ENCODE measurements at places on chromosomes 2 and 18.

DNA sequence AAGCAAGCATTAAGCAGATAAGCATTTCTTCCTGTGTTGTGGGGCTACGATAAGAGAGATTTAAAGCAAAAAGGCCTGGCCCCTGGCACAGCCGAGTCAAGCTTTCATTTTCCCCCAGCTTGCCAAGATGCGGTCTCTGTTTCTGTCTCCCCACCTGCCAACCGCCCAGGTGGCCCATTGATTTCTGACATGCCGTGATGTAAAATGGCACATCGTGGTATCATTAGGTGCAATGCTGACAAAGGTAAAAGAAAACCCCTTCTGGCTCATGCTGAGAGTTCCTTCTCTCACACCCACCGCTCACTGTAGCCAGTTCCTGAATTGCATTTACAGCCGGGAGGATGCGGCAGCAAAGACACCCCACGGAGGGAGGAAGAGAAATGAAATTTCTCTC is 62.8 kb downstream of the BOD1L2 start:
- no peak for DNase-seq

- no peak for DNase-seq
Measured at GRCh38 chr2:39512941-39513340, 75.9 kb upstream of the MAP4K3 start.

GRCh38 chr2:46002507-46002883 is 294.7 kb upstream of the EPAS1 start:
- DNase-seq, result no peak

GRCh38 chr2:105411720-105412407 is 13.0 kb upstream of the FHL2 start:
- no peak for DNase-seq

GRCh38 chr2:186721956-186722355 is 28.1 kb downstream of the FAM171B start:
- no peak for DNase-seq

DNA sequence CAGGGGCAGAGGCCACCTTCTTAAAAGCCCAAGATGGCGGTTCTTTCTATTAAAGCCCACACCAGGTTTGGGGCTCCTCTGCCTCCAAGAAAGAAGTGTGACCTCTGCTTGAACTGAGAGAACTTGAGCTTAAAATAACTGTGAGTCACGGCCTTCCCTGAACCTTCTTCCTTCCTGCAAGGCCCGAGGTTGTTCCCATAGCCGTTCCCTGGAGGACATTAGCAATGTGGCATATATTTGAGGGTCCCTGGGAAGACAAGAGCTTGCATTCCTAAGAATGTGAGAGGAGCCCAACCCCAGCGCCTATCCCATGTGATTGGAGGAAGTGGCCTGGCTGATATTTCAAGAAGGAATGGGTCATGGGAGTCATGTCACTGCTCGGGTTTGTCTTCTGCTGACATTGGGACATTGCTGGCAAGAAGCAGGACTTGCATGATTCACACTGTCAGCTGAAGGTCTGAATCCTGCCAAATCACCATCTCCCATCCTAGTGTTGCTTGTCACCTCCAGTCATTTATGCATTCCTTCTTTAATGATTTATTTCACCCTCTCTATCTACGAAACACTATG is 168.1 kb downstream of the TRIB2 start:
- peak; percentile 91 for DNase-seq

- DNase-seq, result no peak
Measured at GRCh38 chr18:50842846-50843245, 23.0 kb upstream of the MRO start.

DNA sequence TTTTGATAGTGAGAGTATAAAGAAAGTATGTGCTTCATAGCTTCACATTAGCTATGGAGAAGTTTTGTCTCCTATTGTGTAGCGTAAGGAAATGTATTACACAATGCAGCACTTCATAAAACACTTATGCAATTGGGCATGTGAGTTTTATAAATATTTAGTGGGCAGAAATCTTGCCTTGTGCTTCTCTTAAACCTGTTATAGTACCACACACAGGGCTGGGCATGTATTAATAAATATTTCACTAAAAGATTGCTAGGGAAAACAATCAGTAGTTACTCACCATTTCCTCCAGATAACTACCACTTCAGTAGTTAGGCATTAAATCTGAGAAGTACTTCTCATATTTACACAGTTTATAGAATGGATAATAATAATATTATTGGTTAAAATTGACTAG is 1080.8 kb upstream of the PIK3C3 start:
- peak; percentile 39 for DNase-seq

- no peak for DNase-seq
Measured at GRCh38 chr2:9102861-9103662, 99.6 kb upstream of the MBOAT2 start.

DNA sequence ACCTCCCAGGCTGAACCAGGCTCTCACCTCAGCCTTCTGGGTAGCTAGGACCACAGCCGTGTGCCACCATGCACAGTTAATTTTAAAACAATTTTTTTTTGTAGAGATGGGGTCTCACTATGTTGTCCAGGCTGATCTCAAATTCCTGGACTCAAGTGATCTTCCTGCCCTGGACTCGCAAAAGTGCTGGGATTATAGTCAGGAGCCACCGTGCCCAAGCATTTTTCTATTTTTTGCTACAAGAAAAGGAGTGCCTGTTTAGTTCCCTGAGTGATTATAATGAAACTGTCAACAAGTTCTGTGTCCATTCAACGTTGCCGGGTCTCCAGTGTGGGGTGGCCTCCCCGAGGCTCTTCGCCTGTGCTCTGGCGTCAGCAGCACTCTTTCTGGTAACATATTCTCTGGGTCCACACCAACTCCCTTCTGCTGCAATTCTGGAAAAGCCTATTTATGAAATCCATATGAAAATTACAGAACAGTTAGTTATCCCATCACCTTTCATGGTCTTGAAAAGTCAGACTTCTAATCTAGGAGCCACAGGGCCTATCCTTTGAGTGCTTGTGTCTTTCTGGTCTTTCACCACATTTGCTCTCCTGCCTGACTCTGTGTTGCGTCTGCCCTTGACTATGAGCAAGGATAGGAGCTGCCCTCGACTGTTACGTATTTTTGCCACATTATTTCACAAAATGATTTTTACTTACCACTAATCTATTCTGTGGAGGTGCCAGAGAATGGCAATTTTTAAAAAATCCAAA is 172.7 kb downstream of the SOCS6 start:
- DNase-seq, result no peak

GRCh38 chr18:13136904-13137669 is 81.5 kb upstream of the LDLRAD4 start:
- DNase-seq, result peak; percentile 14

DNA sequence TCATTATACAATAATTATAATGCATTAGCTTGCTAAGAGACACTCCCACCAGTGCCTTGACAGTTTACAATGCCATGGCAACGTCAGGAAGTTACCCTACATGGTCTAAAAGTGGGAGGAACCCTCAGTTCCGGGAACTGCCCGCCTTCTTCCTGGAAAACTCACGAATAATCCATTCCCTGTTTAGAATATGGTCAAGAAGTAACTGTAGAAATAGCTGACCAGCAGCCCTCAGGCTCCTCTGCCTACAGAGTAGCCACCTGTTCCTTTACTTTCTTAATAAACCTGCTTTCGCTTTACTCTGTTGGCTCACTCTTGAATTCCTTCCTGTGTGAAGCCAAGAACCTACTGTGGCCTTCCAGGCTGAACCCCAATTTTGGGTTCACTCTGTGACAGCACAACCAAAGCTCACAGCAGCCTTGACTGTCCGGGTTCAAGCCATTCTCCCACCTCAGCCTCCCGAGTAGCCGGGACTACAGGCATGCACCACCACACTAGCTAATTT is 20.0 kb upstream of the PTPN2 start:
- DNase-seq, result no peak

- DNase-seq, result no peak
Measured at GRCh38 chr2:239955989-239956817, 68.9 kb downstream of the NDUFA10 start.

DNA sequence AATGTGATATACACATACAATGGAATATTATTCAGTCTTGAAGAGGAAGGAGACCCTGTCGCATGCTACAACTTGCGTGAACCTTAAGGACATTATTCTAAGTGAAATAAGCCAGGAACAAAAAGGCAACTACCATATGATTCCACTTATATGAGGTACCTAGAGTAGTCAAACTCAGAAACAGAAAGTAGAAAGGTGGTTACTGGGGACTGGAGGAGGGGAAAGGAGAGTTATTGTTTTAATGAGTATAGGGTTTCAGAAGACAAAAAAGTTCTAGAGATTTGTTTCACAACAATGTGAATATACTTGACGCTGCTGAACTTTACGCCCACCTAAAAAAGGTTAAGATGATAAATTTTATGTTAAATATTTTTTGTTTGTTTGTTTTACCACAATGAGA is 47.0 kb downstream of the CXCR4 start:
- DNase-seq, result no peak

GRCh38 chr2:1054399-1054798 is 103.8 kb downstream of the SNTG2 start:
- DNase-seq, result no peak

- no peak for DNase-seq
Measured at GRCh38 chr2:114068438-114068837, 178.5 kb downstream of the ACTR3 start.

DNA sequence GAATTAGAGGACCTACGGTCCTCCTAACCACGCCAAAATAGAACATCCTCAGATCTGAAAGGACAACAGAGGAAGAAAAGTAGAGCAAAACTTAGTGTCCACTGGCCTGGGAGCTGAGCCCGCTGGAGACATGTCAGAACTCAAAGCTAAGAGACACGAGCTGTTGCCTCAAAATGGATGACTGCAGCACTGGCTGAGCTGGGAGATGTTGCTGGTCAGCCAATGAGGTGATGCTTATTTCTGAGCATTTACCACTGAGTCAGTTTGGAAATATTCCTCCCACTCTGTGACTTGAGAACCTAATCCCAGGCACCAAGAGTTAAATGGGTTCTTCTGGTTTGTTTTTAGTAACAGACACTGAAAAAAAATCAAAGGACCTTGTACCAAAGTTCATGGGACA is 32.6 kb downstream of the FBXO15 start:
- DNase-seq, result peak; percentile 50

GRCh38 chr18:47870605-47871004 is 59.9 kb downstream of the SMAD2 start:
- DNase-seq, result no peak

DNA sequence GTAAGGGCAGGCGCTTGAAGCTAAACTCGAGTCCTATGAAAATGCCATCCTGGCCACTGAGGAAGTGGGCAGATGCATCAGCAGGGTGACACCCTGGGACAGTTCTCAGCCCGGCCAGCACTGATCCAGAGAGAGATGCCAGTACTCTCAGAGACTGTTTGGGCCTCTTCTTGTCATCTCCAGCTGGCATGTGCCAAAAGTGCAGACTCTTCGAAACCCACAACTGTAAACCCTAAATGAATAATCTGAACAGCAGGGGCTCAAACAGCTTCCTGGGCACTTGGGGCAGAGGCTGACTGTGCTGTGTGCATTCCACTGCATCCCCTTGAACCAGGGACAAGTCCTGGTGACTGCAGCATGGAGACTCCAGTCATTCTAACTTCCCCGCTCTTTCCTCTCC is 204.2 kb upstream of the SMAD2 start:
- no peak for DNase-seq

DNA sequence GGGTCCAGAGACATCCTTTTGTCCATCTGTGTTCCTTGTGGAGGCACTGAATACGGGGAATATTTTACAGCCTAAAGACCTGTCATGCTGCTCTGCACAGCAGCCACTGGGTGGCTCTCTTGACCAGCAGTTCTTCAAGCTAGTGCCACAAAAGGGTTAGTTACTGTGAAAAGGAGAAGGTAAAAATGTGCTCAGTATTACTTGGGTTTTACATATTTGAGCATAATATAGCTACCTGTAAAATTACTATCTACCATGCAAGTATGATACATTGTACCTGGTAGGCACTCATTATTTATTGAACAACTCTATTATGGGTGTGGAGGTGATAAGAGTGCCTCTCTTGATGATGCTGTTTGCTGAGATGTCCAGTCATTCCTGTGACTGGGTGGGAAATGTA is 23.6 kb downstream of the FZD5 start:
- peak; percentile 64 for DNase-seq

DNA sequence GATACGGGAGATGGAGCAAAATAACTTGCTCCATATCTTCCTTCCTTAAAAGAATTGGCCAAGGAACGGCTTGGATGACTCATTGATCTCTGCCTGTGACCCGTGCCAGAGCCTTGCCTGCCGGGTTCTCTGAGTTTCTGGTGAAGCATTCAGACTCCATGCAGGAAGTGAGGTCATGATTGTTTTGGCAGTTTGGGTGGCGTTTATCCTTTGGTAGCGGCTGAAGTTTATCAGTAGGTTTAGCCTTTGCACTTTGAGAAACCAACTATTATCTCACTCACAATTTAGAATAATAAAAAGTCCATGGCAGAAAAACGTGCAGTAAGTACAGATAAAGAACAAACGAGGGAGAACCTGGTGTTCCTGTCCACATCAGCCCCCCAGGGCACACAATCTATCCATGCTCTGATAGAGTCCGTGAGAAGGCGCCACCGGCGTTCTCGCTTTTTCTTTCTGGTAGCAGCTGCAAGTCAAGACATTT is 15.0 kb upstream of the CTAGE1 start:
- DNase-seq, result peak; percentile 79

DNA sequence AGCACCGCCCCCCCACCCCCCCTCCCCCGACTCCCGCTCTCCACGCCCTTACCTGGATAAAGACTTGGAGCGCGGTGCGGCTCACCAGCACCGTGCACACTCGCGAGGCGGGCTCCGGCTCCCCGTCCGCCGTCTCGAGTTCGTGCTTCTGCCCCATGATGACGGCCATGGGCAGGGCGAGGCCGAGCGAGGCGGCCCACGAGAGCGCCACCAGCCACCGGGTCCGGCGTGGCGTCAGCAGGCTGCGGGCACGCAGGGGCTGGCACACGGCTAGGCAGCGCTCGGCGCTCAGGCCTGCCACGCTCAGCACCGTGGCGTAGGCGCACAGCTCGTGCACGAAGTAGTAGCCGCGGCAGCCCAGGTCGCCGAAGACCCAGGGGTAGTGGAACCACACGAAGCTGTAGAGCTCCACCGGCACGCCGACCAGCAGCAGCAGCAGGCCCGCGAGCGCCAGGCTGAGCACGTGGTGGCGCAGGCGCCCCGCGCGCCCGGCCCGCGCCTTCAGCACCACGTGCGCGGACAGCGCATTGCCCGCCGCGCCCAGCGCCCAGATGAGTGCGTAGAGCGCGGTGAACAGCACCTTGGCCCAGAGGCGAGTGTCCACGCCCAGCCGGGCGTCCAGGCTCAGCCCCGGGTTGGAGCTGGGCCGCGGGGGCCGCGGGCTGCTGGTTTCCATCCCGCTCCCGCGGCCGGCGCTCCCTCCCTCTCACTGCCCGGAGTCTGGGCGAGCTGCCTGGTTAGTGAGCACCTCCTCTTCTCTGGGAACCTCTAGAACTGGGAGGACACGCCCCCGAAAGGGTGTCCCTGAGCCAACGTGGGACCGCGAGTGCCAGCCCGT is at the start of gene NTSR2:
TSS of gene NTSR2 (minus strand) at position 742 of the 838 bp plus-strand sequence. CDS start at position 676, 66 bp downstream.
- peak; percentile 52 for DNase-seq

DNA sequence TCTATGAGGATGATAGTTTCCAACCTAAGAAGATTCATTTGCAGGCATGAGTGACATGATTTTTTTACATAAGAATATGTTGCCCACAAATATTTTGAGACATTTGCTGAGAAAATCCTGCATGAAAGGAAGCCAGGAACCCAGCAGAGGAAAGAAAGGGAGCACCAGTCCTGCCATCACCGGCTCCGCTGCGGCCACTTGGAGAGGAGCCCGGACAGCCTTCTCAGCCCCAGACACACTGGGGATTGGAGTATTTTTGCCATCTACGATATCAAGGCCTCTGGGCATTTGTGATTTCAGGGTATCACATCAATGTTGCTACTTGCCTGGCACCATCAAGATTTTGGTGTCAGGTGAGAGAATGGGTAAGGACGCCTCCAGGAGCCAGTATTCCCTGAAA is 228.3 kb downstream of the PTGR3 start:
- no peak for DNase-seq

Measured in fibroblast of skin of right quadriceps (primary cell).